ENCODE measurements at places on chromosomes 16 and 17.
A peak's percentile ranks its signal among the peaks of the same experiment; 100 is the strongest.

- peak; percentile 65 for DNase-seq
Observed at GRCh38 chr16:30958175-30959079, 873 bp downstream of the SETD1A start.

DNA sequence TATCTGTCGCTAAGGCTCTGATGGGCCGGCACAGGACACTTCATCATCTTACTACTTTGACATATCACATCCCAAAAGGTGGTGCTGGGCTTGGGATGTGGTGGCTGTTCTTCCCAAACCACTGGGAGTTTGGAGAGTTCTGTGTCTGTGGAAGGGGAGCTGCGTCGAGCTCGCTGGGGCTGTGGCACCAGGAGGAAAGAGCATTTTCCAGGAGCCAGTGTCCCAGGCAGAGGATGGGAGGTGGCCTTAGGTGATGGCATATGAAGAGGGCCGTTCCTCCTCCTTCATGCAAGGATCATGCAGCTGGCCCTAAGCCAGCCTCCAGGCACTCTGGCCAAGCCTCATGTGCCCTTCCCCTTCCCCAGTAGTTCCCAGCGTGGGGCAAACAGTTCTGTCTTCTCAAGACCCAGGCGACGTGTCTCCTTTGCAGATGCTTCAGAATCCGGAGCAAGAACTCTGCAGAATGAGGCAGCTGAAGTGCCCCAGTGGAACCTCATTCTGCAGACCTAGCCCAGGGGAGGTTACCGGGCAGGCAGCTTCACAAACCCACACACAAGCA lies 89.4 kb upstream of the TNRC6C start:
- no peak for DNase-seq

DNA sequence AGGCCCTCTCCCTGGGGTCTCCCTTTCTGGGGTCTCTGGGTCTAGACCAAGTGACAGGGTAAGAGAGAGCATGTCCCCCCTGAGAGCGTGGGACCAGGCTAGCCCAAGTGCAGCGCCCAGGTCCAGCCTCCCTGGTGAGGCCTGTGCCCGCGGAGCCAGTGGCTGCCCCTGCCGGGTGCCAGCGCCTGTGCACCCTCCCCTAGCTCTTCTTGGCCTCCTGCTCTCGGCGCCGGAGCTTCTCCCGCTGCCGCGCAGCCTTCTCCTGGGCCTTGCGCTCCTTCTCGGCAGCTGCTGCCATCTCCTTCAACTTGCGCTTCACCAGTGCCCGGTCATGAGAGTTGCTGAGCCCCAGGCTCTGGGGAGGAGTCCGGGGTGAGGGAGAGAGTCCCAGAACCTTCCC lies 17.3 kb downstream of the SAMD14 start:
- no peak for DNase-seq

GRCh38 chr17:77907497-77908461 lies 50.7 kb upstream of the TNRC6C start:
- DNase-seq = no peak

DNA sequence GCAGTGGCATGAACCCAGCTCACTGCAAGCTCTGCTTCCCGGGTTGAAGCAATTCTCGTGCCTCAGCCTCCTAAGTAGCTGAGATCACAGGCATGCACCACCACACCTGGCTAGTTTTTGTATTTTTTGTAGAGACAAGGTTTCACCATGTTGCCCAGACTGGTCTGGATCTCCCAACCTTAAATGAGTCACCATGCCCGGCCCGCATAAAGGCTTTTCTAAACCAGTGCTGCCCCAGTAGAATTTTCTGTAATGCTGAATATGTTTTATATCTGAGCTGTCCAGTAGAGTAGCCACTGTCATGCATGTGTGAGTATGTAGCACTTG lies 36.9 kb upstream of the WSB1 start:
- no peak for DNase-seq
